ENCODE measurements at places on chromosomes 1 and 21. TPM values are rescaled to one million over a fixed set of nuclear protein-coding genes. Genes with fewer than 3 reads are reported as not detected.

Gene ITGB2
- total RNA-seq: 0.65 TPM

Gene KIF21B
- total RNA-seq: 4.4 TPM

Gene S100A7A
- not detected for total RNA-seq

Gene RGSL1
- total RNA-seq: not detected

Gene LPAR3
- not detected for total RNA-seq

Gene PLPPR5
- not detected for total RNA-seq

Gene THEMIS2
- total RNA-seq: 11.1 TPM

Gene UTP11
- total RNA-seq: 54.1 TPM

Gene SPRR1A
- not detected for total RNA-seq

Gene EXTL1
- total RNA-seq: not detected

Gene LYPD8
- total RNA-seq: not detected

Gene TMEM82
- total RNA-seq: not detected

Gene DCDC2B
- not detected for total RNA-seq

Gene CXADR
- total RNA-seq: 12.2 TPM

Gene C1QA
- not detected for total RNA-seq

Gene CHI3L2
- total RNA-seq: not detected

Gene KMO
- total RNA-seq: not detected

Gene KCNT2
- total RNA-seq: 1.4 TPM

Data from endothelial cell of umbilical vein (primary cell).